ENCODE measurements at places on chromosomes 7 and 10. TPM values are rescaled to one million over a fixed set of nuclear protein-coding genes. Genes with fewer than 3 reads are reported as not detected.

The MMD2 gene
- total RNA-seq: not detected

The TAS2R5 gene
- 2.5 TPM for total RNA-seq

The BEND7 gene
- total RNA-seq: 37.9 TPM

DNA sequence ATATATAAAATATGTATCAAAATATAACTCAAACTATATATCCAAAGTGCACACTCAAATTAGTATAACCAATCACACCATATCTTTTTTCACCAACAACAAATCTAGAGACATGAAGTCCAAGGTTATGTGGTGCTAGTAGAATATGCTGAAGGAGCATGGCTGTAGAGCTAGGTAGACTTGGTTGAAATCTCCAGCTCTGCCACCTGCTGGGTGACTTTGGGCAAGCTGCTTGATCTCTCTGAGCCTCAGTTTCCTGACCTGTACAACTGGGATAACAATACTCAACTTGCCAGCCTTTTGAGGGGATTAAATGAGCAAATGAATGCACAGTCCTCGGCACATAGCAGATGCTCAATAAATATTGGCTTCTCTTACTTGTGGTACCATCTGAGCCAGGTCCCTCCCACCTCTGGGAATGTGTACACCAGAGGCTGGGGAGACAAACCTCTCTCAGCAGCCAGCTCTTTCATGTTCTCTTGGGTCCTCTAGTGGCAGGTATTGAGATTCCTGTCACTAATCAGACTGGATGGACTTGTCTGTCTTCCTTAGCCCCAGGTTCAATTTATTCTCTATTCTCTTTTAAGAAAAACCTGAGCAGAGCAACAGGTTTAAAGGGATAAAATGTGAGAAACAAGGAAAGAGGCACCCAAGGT lies 94.3 kb upstream of the PDE1C start:
- no peak for DNase-seq

DNA sequence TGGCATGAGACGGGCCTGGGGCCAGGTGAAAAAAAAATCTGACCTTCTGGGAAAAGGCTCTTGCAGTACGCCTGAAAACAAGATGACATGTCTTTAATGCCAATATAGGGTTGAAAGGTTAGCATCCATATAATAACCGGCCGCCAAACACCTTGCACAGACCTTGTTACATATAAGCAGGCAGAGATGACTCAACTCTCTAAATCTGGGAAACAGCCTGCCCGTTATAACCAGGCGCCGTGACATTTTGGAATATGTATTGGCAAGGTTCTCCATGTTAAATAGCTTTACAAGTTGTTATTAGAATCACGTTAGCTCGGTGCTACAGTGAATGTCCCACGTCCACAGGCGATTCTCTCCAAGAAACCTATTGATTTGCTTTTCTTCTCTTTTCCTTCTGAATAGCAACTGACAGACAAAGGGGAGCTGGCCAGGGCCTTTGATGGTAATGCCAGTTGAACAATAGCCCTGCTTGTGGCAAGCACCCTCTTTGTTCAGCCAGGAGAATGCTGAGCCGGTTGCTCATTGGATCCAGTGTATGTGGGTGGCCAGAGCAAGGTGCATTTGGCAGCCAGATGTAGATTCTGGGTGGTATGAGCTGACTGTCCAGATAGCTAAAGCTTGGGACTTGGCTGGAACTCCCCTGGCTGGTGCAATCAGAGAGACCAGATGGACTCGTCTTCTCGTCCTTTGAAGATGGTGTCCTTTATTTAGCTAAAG lies 80.1 kb upstream of the AUTS2 start:
- DNase-seq: no peak
